Thyroid gland (tissue), 4 donors: ENCODE measurements at places on chromosomes 6 and 20.

DNA sequence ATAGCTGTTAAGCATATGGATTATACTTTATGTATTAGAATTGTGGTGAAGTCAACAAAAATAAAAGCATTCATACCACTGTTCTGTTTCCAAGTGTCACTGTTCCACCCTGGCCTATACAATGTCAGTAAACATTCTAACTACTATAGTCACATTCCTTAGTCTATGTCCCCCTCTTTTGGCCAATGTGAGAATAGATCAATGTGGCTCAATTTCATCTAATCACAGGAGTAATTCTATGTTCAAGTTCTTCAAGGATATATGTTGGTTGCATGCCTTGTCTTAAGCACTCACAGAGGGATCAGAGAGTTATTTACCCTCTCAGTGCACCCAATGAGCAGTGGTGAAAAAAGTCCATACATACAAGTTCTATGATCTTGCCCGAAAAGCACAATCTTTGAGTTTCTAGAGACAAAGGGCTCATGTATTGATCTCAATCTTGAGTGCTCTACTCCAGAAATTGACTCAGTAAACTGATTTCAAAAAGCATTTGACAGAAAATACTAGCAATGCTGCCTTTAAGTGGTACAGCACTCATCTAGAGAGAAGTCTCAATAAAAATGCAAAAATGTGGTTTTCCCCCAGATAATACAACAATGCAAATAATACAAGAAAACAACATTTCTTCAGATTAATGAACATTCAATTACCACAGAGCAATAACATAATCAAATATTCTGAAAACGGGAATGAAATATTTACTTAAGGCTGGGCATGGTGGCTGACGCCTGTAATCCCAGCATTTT lies 16.5 kb downstream of the SMLR1 start:
- H3K4me3 ChIP-seq: no peak overlapping the region
- H3K36me3 ChIP-seq: no peaks in the 10 kb centered on the region
- H3K27ac ChIP-seq: no peak overlapping the region
- H3K27me3 ChIP-seq: no peaks in the 10 kb centered on the region
- H3K4me1 ChIP-seq: no peaks in the 10 kb centered on the region

GRCh38 chr6:10529231-10529801 lies 8.2 kb downstream of the GCNT2 start:
- no peaks in the 10 kb centered on the region for H3K36me3 ChIP-seq
- H3K4me1 ChIP-seq: peaks cover 5% of the 10 kb centered on the region
- no peaks in the 10 kb centered on the region for H3K27me3 ChIP-seq
- no peak overlapping the region for H3K27ac ChIP-seq
- peak overlapping the region; percentile 2 for H3K4me3 ChIP-seq
- DNase-seq: no peak

DNA sequence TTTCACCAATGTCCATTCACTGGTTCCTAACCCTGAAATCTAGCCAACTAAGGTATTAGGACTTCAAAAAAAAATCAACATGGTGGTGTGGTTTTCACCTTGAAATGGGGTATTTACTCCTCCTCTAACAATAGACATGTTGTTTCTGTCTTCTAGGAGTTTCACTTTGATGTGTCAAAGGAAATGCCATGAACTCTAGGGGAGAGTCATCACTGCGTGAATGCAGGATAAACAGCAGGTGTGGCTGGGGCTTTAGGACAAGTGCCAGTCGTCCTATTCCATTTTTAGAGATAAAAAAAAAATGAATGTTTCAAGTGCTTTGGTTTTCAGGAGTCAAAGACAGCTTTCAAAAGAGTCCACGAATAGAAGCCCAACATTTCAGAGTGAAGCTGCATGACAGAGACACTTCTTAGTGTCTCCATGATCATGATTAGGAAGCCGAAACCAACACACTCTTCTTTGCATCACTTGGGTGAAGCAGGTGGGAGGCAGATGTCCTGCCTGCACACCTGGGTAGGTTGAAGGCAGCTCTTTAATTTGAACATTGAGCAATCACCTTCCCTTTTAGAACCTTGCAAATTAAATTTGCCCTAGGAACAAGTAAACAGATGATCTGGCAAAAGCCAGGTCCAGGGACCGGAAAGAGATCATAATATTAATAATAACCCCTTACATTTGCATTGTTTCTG lies 328.5 kb upstream of the PRDM1 start:
- H3K4me3 ChIP-seq: no peak overlapping the region
- no peak overlapping the region for H3K27ac ChIP-seq
- DNase-seq: no peak
- H3K36me3 ChIP-seq: no peaks in the 10 kb centered on the region
- H3K27me3 ChIP-seq: no peaks in the 10 kb centered on the region

DNA sequence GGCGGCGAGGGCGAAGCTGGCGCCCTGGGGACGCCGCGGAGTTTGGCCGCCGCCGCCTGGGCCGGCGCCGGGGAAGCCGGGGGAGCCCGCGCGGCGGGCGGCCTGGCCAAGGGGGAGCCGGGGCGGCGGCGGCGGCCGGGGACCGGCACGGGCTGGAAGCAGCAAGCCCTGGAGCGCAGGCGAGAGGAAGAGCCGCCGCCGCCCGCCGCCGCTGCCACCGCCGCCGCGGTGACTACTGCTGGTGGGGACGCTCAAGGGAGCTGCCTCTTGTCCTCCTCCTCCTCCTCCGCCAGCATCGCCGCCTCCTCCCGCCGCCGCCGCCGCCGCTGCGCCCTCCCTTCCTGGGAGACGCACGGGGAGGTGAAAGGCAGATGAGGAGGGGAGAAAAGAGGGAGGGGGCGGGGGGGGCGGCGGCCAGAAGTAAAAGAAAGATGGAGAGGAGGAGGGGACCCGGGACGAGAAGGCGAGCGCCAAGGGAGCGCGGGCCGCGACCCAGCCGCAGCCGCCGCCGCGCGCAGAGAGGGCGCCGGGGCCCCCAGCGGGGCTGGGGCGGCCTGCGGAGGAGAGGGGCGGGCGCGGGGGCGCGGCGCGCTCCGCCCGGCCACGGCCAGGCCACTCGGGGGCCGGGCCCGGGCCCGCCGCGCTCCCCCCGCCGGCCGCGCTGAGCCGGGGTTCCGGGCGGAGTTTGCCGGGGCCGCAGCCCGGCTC lies 846 bp downstream of the PDE10A start:
- H3K4me1 ChIP-seq: peaks cover 17% of the 10 kb centered on the region
- no peaks in the 10 kb centered on the region for H3K27me3 ChIP-seq
- peak overlapping the region; percentile 23 for H3K4me3 ChIP-seq
- DNase-seq: peak; percentile 46
- peak overlapping the region; percentile 52 for H3K27ac ChIP-seq

GRCh38 chr20:32792316-32792715 lies 27.4 kb upstream of the MAPRE1 start:
- H3K4me1 ChIP-seq: no peaks in the 10 kb centered on the region
- H3K27me3 ChIP-seq: no peaks in the 10 kb centered on the region
- no peak overlapping the region for H3K27ac ChIP-seq
- no peak overlapping the region for H3K4me3 ChIP-seq

DNA sequence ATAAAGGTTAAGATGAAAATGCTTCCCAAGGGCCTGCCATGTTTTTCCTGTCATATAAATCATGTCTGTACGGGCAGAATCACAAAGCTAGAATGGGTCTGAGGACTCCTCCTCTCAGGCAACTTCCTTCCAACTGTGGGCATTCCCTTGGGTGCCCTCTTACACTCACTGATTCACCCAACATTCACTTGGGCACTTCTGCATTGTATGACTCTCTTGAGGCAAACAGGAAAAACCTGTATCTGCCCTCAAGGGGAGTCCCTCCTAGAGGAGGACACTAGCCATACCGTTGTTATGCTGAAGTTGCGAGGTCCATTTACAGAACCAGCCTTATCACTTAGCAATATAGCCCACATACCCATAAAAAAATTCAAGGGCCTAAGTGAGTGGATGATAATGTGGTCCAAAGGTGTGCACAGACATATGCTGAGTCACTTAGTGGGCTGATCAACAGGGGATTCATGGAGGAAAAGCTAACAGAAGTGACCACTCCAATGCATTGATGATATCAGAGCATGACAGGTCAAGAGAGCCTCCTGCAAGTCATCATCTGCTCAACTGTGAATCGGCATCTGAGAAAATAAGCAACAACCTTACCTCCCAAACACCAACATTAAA lies 131.1 kb downstream of the ATXN1 start:
- H3K36me3 ChIP-seq: no peaks in the 10 kb centered on the region
- no peaks in the 10 kb centered on the region for H3K27me3 ChIP-seq
- DNase-seq: no peak
- H3K4me3 ChIP-seq: no peak overlapping the region

DNA sequence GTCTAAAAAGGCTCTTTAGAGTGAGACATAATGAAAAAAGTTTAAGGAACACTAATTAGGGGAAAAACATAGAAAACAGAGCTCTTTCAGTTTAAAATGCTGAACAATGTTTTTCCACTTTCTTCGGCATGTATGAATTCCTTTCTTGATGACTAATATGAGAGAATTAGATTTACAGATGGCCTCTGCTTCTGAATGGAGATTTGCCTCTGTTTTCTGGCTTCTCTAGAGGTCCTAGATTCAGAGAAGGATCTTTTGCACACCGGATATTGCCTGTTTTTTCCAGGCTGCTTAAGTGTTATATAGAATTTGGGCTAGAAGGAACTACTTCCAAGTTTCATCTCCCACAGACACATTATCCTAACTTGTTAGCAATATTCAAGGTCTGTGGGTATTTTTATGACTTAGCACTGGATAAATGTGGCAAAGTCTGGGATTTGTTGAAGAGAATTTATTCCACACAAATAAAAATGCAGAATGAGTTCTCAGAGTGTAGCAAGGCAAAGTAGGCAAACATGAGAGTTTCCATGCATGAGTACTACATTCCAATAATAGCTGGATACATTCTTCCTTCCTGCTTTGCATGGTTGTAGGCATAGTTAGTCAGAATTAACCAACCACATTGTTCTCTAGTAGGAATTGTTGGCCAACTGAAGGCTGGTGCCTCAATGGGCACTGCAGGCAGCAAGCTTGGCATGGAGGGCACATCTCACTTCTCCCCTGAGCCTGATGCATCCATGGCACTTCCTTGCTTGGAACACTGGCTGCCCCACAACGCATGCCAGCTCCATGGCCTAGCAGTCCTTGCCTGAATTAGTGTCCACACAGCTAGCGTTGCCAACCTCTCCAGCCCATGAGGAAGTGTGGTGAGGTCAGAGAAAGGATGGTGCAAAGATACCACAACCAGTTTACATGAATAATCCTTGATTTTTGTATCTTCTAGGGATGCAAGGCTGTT lies 224.2 kb downstream of the CLIC5 start:
- no peak for DNase-seq
- H3K4me1 ChIP-seq: no peaks in the 10 kb centered on the region
- H3K27me3 ChIP-seq: no peaks in the 10 kb centered on the region
- no peak overlapping the region for H3K4me3 ChIP-seq

DNA sequence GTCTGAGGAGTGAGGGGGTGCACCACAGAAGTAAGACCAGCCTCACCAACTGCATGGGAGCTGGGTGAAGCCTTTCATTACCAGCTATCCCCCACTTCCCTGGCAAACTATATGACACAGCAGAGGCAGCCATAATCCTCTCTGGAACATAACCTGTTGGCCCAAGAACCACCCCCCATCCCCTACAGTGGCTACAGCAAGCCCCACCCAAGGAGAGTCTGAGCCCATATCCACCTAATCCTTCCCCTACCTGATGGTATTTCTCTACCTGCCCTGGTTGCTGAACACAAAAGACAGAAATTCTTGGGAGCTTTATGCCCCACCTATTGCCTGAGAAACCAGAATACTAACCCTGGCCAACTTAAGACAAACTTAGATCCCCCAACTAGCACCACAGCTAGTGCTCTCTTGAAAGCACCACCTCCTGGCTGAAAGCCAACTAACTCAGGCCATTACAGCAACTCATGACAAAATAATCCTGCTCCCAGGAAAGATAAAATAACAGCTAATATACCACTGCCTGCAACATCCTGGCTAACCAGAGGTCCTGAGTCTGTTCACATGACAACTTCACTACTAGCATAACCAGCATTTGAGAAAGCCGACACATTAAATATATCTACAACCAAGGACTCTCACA lies 11.2 kb downstream of the RNGTT start:
- H3K27ac ChIP-seq: no peak overlapping the region
- no peak for DNase-seq
- H3K36me3 ChIP-seq: no peaks in the 10 kb centered on the region
- no peaks in the 10 kb centered on the region for H3K4me1 ChIP-seq
- H3K4me3 ChIP-seq: no peak overlapping the region

DNA sequence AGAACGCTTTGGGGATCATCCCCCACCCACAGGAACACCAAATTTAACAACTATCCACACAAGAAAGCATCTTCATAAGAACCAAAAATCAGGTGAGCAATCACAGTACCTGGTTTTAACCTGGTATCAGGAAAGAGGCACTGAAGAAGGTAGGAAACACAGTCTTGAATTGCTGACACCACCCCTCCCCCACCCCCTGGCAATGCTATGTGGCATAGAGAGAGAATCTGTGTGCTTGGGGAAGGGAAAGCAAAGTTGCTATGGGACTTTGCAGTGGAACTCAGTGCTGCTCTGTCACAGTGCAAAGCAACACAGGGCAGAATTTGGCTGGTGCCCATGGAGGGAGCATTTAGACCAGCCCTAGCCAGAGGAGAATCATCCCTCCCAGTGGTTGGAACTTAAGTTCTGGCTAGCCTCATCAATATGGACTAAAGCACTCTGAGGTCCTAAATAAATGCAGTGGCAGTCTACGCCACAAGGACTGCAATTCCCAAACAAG lies 565.5 kb downstream of the EPM2A start:
- no peak for DNase-seq
- H3K4me3 ChIP-seq: no peak overlapping the region
- H3K36me3 ChIP-seq: no peaks in the 10 kb centered on the region

- DNase-seq: peak; percentile 16
- no peaks in the 10 kb centered on the region for H3K36me3 ChIP-seq
- H3K4me3 ChIP-seq: no peak overlapping the region
- H3K27ac ChIP-seq: peak overlapping the region; percentile 54
Observed at GRCh38 chr6:26420688-26421171, 18.7 kb downstream of the BTN3A1 start.

GRCh38 chr6:10042280-10042679 lies 372.6 kb downstream of the TFAP2A start:
- no peaks in the 10 kb centered on the region for H3K27me3 ChIP-seq
- H3K4me3 ChIP-seq: no peak overlapping the region
- no peak overlapping the region for H3K27ac ChIP-seq
- DNase-seq: no peak

DNA sequence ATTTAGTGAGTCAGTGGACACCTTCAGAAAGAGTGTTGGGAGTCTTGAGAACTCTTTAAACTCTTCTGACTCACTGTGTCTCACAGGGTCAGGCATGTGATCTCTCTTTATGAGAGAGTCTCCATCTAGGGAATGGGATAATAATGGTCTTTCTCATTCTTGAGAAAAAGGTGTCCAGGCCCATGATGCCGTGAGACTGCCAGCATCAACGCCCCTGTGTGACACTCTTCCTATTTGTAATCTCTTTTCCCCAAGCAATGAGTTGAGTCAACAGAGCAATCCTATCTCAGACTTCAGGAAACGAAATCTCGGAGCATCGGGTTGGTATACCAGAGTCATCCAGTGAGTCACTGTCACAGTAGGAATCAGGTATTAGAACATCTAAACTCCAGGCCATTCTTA lies 82.3 kb upstream of the BMP2 start:
- DNase-seq: no peak
- H3K27me3 ChIP-seq: no peaks in the 10 kb centered on the region
- no peaks in the 10 kb centered on the region for H3K36me3 ChIP-seq
- H3K4me3 ChIP-seq: no peak overlapping the region
- peaks cover 21% of the 10 kb centered on the region for H3K4me1 ChIP-seq
